Panc1 (cell line): ENCODE measurements at places on chromosomes 2 and 18. TPM values are rescaled to one million over a fixed set of nuclear protein-coding genes. Genes with fewer than 3 reads are reported as not detected.
A peak's percentile ranks its signal among the peaks of the same experiment; 100 is the strongest.

NLRC4 gene
- total RNA-seq, result not detected

DNA sequence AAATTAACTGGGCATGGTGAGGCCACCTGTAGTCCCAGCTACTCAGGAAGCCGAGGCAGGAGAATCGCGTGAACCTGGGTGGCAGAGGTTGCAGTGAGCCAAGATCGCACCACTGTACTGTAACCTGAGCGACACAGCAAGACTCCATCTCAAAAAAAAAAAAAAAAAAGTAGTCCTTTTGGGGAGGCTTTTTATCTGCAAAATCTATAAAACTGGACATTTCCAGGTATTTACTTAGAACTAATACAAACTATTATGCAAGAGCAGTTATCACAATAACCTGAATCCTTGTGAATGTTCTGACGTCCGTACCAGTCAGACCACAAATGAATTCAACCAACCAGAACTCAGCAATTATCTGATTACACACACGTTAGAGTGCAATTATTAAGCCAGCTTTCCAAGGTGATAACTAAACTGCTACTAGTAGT, 8.8 kb upstream of the RAPH1 start:
- H3K4me1 ChIP-seq, result no peaks in the 10 kb centered on the region
- H3K27ac ChIP-seq, result no peak overlapping the region
- DNase-seq, result no peak
- no peak overlapping the region for H3K4me3 ChIP-seq
- peaks cover 4% of the 10 kb centered on the region; the same call in 1 of the 2 replicates for H3K27me3 ChIP-seq

DNA sequence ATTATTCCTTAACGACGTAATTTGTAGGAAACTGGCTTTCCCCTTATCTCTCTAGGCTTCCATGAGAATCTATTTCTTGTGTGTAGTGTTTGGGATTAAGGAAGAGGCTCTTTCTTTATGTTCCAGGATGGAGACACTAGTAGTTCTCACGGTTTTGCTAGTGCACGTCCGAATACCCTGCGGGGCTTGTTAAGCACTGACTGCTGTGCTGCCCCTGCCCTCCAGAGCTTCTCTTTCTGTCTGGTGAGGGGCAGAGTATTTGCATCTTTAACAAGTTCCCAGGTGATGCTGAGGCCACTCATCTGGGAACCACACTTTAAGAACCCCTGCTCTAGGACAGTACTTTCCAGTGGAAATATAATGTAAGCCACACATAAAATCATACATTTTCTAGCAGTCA, 76.4 kb downstream of the SPATS2L start:
- H3K4me3 ChIP-seq, result peak overlapping the region; percentile 40
- no peak for DNase-seq
- H3K27ac ChIP-seq, result peak overlapping the region; percentile 100
- no peaks in the 10 kb centered on the region for H3K27me3 ChIP-seq

DNA sequence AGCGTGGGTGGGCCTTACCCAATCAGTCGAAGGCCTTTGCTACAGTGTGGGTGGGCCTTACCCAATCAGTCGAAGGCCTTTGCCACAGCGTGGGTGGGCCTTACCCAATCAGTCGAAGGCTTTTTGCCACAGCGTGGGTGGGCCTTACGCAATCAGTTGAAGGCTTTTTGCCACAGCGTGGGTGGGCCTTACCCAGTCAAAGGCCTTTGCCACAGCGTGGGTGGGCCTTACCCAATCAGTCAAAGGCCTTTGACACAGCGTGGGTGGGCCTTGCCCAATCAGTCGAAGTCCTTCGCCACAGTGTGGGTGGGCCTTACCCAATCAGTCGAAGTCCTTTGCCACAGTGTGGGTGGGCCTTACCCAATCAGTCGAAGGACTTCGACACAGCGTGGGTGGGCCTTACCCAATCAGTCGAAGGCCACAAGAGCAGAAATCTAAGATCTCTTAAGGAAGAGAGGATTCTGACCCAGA, 16.3 kb upstream of the GAL3ST2 start:
- H3K4me3 ChIP-seq, result no peak overlapping the region
- H3K36me3 ChIP-seq, result no peaks in the 10 kb centered on the region
- no peaks in the 10 kb centered on the region for H3K27me3 ChIP-seq
- H3K4me1 ChIP-seq, result peaks cover 12% of the 10 kb centered on the region
- H3K27ac ChIP-seq, result no peak overlapping the region

- no peak for DNase-seq
- H3K4me3 ChIP-seq, result no peak overlapping the region
- H3K27ac ChIP-seq, result no peak overlapping the region
- no peaks in the 10 kb centered on the region for H3K4me1 ChIP-seq
Observed at GRCh38 chr2:111200333-111200881, 79.7 kb downstream of the BCL2L11 start.

- no peak overlapping the region for H3K4me3 ChIP-seq
- H3K36me3 ChIP-seq, result no peaks in the 10 kb centered on the region
- no peak for DNase-seq
- H3K27me3 ChIP-seq, result no peaks in the 10 kb centered on the region
- no peak overlapping the region for H3K27ac ChIP-seq
Observed at GRCh38 chr18:48612917-48613316, 74.1 kb downstream of the CTIF start.

- H3K4me1 ChIP-seq, result no peaks in the 10 kb centered on the region
- no peak for DNase-seq
- no peaks in the 10 kb centered on the region for H3K27me3 ChIP-seq
- no peak overlapping the region for H3K27ac ChIP-seq
- no peak overlapping the region for H3K4me3 ChIP-seq
- no peaks in the 10 kb centered on the region for H3K36me3 ChIP-seq
Observed at GRCh38 chr2:153891051-153891450, 19.3 kb downstream of the GALNT13 start.
